ENCODE measurements at places on chromosomes 1 and 21.

- no peak for DNase-seq
Observed at GRCh38 chr1:71980556-71980955, 301.8 kb downstream of the NEGR1 start.

DNA sequence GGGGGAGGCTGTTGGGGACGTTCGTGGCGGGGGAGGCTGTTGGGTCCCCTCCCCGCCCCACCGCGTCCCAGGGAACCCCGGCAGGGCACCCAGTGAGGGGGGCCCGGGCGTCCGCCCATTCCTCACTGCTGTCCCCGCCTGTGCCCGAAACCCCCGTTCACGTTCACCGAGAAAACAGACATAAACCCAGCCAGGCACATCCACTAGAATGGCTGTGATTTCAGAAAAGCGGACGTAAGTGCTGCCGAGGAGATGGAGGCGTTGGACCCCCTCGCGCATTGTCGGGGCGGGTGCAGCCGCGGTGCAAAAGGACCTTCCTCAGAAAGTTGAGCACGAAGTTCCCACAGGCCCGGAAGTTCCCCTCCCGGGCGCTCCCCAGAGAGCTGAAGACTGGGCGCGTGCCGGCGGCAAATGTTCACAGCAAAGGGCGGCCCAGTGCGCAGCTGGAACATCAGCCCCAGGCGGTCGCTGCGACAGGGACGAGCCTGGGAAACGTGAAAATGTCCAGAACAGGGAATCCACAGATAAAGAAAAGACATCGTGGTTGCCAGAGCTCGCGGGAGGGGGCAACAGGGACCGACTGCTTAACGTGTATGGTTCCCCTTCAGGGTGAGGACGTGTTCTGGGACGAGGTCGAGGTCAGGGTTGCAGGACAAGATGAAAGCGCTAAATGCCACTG lies 18.5 kb upstream of the SAMD11 start:
- DNase-seq: no peak

- no peak for DNase-seq
Observed at GRCh38 chr21:31913182-31913608, 40.4 kb downstream of the HUNK start.

GRCh38 chr1:30331415-30332065 lies 391.8 kb downstream of the MATN1 start:
- no peak for DNase-seq

GRCh38 chr21:32240851-32241687 lies 37.8 kb downstream of the MIS18A start:
- DNase-seq: peak; percentile 41

DNA sequence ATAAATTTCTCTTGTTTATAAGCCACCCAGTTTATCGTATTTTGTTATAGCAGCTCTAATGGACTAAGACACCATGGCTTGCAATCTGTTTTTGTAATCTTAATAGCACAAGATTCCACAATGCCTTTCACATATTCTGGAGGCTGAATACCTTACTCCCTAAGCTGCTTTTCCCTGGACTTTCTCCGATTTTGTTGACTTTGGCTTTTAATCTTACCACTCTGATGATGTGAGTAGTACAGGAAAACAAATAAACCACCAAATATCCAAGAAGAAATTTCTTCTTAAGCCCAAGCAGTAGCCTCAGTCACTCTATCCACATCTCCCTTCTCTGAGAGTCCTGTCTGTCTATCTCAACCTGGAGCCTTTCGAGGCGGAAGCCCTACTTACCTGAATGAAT lies 838.6 kb downstream of the LTN1 start:
- no peak for DNase-seq

DNA sequence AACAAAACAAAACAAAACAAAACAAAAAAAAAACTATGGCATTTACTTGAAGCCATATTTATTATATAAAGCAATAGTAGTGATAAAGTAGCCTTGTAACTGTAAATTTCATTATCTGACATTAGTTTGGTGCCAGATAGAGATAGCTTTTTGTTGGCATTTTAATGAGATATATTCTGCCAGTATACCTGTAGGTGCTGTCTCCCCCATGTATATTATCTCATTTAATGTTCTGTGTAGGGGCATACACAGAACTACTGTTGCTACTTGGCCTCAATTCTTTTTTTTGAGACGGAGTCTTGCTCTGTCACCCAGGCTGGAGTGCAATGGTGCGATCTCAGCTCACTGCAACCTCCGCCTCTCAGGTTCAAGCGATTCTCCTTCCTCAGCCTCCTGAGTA lies 67.4 kb downstream of the TMEM200B start:
- no peak for DNase-seq

- DNase-seq: no peak
Observed at GRCh38 chr1:59641836-59642235, 172.9 kb upstream of the HOOK1 start.

GRCh38 chr1:164716992-164717703 lies 158.2 kb downstream of the PBX1 start:
- DNase-seq: peak; percentile 70

DNA sequence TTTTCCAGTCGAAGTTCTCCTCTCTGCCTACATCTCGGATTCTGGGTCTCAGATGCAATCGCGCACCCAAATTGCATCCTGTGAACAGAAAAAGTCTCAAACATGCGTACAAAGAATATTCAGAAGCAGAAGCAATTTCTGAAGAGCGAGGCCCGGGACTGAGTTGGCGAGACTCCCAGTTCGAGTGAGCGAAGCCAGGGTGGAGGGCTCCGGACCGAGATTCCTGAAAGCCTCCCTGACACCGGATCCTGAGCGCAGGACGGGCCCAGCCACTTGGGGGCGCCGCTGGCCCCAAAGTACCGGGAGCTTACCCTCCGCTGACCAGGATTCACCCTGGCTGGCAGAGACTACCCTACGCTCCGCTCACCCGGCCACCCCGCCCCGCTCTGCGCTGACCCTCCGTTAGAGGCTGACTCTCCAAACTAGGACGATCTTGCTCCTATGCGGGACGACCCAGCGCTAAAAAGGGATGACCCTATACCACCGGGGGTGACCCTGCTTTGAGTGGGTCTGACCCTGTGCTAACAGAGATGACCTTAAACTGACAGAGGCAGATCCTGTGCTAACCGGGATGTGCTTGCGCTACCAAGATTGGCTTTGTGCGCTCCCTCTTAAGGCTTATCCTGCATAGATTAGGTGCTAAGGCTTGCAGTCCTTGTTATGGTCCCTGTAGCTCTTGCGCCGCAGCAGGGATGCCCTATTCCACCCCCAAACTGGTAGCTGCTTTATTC lies 12.1 kb downstream of the FOXD2 start:
- peak; percentile 67 for DNase-seq

- peak; percentile 73 for DNase-seq
Observed at GRCh38 chr1:112674986-112675727, 698 bp downstream of the MOV10 start.

DNA sequence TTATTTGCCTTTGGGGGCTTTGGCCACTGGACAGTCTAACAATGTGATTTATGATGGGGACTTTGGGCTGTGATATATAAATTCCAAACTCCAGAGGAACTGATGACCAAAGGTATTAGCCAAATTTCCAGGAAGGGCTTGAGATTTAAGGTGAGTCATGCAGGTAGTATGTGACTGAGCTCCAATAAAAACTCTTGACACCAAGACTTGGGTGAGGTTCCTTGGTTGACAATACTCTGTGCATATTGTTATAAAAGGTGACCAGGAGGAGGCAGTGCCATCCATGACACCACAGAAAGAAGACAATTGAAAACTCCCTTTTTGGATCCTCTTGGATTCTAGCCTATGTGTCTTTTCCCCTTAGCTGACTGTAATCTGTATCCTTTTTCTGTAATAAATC lies 392.7 kb upstream of the LRRC7 start:
- no peak for DNase-seq

- no peak for DNase-seq
Observed at GRCh38 chr1:89806616-89807015, 14.2 kb upstream of the LRRC8D start.

- peak; percentile 65 for DNase-seq
Observed at GRCh38 chr21:46052703-46053651, 44.9 kb upstream of the COL6A2 start.

- peak; percentile 25 for DNase-seq
Observed at GRCh38 chr1:110672001-110672752, 2.6 kb downstream of the KCNA3 start.

GRCh38 chr1:19605967-19606366 lies 38.1 kb upstream of the NBL1 start:
- no peak for DNase-seq

GRCh38 chr1:64984737-64985136 lies 18.4 kb upstream of the JAK1 start:
- DNase-seq: no peak

DNA sequence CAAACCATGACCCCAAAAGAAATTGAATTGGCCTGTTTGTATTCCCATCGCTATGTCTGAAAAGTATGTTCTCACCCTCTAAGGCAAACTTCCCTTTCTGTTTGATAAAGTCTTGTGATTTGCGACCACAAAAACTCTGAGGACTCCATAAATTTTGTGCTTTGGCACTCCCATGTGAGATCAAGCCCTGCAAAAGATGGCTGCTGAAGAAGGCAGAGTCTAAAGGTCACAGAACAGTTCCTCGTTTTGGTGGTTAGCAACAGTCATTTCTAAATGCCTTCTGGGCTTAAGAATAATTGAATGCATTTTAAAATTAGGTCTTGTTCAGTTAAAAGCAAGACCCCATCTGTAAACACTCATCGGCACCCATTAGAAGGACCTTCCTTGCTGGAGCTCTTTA lies 441.6 kb downstream of the OMA1 start:
- no peak for DNase-seq
